ENCODE measurements at places on chromosomes 6 and 20.

DNA sequence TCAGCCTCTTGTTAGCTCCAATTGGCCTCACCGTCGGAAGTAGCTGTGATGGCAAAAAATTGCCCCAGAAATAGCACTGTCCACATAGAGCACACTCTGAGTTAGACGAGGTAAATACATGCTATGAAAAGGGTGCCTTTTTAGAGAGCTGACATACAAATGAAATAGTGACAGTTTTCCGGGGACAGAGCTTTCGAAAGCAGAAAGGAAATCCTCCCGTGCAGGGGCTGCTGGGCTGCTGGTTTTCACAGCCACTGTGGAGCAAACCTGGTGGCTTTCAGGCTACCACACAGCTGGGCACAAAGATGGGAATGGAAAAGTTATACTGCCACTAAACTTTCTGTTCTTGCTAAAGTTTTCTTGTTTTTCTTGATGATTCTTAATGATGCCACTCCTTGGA is 8.3 kb downstream of the SLPI start:
- no peak for DNase-seq

GRCh38 chr6:49225471-49225870 is 237.6 kb downstream of the MMUT start:
- no peak for DNase-seq

DNA sequence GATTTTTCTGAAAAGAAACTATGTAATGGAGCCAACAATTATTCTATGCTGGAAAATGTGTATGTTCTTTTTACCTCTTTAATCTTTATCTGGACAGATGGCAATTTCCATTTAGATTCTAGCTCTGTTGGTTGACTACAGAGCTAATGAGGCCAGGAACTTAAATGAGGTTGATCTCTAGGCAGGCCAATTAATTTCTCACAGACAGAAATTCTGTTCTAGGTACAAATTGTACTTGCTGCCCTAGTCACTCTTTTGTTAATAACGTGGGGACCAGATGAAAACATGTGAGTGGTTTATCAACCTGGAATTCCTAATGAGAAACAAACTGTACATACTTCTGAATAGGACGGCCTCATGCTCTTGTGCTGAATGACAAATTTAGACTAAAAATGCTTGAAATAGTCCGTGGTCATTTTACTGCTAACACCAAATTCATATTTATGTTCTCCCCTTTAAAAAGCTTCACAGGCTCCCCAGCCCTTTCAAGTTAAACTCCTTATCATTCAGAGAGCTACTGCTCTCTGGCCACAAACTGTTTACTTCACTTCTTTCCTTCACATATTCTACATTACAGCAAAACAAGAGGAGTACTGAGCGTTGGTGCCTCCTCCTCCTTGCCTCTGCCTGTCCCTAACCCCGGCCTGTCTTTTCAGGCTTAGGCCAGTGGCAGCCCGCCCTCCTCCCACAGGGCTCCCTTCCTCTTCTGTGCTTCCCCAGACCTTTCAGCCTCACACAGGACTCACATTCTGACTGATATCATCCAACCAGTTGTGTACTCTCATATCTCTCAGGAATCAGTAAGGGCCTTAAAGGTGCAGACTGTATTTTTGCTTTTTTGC is 41.4 kb downstream of the DTNBP1 start:
- DNase-seq: peak; percentile 26

DNA sequence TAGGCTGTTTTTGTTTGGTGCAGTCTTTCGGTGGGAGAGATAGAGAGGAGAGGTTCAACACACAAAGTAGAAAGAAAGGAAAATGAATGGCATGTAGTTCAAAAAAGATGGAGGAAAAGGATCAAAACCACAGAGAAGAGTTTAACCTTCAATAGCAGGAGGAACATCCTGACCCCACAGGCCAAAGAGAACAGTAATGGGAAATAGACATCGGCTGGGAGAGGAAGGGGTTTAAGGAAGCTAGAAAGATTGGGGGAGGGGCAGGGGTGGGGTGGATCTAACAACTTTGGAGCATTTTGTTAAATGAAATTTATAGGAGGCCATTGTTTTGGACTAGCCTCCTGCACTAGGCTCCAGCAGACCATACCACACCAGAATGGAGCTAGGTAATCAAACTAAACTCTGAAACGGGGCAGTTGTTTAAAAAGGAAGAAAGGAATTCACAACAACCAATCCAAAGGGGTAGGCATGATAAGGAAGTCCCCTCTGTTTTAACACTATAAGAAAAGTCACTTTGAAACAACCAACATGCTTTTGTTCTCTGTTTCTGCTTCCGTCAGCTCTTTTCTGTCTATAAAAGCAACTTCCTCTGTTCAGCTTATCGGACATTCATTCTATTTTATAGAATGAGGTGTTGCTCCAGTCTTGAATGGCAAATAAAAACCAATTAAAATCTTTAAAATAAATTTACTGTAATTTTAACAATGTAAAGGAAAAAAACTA is 82.6 kb downstream of the EPB41L2 start:
- peak; percentile 40 for DNase-seq

- DNase-seq: peak; percentile 67
Measured at GRCh38 chr20:54093423-54094267, 23.3 kb upstream of the BCAS1 start.

DNA sequence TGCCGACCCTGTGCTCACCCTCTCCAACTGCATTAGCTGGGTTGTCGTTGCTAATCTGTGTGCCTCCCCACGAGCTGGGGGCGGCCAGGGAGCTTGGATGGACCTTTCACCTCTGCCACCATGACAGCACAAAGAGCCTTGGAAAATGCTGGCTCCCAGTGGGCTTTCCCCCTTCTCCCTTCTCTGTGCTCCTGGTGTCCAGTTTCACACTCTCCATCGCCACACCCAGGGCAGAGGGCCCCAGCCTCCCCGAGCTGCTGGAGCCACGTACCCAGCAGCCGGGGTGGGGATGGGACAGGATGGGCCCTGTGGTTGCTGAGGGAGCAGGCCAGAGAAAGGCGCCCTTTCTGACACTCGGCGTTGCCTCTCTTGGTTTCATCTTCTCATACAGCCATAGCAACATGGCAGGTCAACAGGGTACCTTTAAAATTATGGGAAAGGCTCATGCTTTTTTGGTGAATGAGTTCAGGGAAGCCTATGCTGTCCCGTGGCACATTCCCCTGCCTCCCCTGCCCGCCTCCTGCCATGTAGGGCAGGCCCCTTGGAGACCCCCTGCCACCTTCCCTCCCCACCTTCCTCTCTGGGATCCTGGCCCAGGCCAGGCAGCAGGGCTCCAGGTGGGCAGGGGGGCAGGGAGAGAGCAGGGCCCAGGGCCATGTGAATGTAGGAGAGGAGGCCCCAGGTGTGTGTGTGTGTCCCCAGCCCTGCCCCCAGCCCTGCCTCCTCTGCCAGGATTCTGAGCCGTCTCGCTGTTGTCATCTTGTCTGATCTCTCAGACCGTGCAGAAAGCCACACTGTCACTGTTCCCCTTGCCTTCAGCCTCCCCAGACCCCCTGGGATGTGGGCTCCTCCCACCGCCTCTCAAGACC is 85.2 kb upstream of the CCDC167 start:
- no peak for DNase-seq

GRCh38 chr6:38193481-38194281 is 374.2 kb downstream of the ZFAND3 start:
- DNase-seq: no peak

DNA sequence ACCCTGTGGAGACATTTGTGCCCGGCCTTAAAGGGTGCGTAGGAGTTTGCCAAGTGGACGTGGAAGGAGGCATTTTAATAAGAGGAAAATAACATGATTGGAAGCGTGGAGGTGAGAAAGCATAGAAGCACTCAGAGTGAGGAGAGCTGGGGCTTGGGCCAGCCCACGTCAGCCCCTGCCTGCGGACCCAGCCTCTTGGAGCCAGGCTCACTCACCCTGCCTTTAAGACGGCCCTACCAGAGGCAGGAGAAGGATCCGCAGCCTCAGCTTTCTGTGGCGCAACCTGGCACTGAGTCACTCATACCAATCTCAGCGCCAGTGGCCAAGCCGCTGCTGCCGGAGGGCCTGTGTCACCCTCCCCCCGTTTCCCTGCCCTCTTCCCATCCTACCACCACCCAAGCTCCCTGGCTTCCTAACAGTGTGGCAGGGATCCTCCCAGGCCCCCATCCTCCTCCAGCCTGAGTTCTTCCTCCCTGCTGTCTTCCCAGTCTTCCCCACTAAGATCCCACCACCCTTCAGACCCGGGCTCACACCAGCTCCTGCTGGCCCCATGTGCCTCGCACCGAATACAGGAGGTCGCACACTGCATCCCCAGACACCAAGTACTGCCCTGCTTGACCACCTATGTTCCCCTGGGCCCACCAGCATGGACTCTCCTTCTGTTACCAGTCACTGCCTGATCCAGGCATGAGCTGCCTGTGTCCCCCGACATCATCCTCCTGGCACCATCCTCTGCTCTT is 285.2 kb downstream of the UST start:
- DNase-seq: no peak

GRCh38 chr6:27617700-27618689 is 145.1 kb upstream of the ZNF184 start:
- no peak for DNase-seq

- DNase-seq: no peak
Measured at GRCh38 chr6:36120979-36121786, 9.1 kb upstream of the MAPK13 start.

GRCh38 chr6:66336176-66336575 is 629.1 kb upstream of the EYS start:
- no peak for DNase-seq

- DNase-seq: no peak
Measured at GRCh38 chr6:40854592-40854991, 184.4 kb downstream of the UNC5CL start.

DNA sequence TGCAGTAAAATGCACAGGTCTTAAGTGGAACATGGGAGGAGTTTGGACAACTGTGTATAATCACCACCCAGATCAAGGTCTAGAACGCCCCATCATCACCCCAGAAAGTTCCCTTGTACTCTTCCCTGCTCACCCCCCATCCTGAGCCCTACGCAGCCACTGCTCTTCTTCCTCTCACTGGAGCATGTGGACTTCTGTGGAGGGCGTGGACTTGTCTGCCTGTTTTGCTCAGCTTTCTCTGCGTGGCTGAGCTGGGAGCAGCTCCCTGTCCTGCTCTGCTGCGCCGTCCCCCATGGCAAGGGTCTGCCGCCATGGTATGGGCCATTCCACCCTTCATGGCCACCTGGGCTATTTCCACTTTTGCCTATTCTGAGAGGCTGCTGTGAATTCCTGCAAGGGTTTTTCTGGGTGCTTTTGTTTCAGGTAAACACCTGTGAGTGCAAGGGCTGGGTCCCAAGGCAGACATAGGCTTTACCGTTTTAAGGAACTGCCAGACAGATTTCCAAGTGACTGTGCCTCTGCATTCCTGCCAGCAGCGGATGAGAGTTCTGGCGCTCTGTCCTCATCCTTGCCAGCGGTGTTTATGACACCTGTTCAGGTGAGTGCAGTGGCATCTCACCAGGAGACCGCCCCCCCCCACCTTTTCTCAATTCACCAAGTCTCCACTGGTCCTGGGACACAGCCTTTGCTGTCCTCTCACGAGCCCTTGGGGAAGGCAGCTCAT is 19.7 kb downstream of the PCK1 start:
- no peak for DNase-seq

- DNase-seq: no peak
Measured at GRCh38 chr20:60314727-60315126, 356.5 kb downstream of the CDH26 start.

DNA sequence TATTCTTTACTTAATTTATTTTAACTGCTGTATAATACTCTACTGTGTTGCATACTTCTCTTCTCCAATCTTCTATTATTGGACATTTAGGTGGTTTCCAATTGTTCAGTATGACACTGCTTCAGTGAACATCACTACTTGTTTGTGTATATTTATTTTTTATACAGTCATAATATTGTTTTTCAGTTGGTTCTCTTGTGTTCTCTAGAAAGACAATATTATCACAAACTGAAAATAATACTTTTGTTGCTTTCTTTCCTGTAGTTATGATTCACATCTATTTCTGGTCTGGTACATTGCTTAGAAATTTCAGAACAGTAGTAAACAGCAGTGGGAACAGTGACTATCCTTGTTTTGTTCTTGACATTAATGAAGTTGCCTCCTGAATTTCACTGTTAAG is 62.8 kb upstream of the GTSF1L start:
- DNase-seq: no peak

DNA sequence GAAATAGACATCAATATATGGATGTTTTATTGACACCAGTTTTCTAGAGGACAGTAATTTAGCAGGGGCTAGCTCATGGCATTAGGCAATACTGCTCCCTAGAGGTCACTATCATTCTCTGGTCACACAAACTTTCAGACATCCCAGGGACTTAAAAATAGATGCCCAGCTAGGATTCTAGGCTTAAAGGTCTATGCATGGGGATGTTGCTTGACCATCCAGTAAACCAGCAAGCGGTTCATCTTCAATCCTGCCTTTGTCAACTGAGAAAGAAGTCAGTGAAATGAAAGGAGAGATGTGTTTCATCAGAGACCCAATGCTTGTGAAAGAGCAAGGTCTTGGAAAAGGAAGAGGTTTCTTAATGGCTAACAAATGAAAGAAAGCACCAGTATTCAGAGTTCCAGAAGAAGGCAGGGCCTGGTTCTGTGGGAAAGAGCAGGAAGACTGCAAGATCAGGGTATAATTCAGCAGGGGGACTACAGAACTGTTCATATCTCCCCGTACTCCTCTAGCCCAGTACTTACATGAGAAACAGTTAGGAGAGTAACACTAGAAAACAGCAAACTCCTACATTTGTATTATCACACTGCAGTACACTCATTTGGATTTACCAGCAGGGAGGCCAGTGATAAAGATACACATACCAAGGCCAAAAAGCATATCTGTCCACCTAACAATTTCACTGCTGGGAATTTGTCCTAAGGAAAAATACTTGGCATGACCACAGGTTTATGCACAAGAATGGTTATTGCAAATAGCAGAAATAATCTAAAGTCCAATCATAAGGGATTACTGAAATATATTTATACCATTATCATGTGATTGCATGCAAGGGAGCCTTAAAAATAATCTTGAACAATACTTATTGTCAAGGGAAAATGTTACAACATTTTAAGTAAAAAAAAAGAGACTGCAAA is 151.4 kb upstream of the LAMA2 start:
- peak; percentile 83 for DNase-seq

DNA sequence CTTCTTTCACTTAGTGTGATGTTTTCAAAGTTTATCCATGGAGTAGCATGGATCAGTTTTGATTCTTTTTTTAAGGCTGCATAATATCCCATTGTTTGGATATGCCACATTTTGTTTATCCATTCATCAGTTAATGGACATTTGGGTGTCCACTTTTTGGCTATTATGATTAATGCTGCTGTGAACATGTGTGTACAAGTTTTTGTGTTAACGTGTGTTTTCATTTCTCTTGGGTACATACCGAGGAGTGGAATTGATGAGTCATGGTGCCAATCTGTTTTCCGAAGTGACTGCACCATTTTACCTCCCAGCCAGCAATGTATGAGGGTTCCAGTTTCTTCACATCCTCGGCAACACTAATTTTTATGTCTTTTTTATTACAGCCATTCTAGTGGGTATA is 78.4 kb upstream of the CCDC28A start:
- DNase-seq: no peak

DNA sequence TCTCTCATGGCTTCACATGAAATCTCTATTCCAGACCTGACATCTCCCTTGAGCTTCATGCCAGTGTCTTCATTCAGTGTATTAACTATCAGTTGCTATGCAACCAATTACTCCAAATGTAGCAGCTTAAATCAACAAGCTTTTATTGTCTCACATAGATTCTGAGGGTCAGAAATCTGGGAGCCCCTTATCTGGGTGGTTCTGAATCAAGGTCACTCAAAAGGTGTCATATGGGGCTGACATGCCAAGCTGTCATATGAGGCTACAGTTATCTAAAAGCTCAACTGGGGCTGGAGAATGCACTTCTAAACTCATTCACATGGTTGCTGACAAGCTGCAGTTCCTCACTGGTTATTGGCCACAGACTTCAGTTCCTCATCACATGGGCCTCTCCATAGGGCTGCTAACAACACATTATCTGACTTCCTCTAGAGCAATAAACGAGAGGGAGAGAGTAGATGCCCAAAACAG is 7.3 kb upstream of the CGA start:
- DNase-seq: no peak
